ENCODE measurements at places on chromosomes 5 and 9.

DNA sequence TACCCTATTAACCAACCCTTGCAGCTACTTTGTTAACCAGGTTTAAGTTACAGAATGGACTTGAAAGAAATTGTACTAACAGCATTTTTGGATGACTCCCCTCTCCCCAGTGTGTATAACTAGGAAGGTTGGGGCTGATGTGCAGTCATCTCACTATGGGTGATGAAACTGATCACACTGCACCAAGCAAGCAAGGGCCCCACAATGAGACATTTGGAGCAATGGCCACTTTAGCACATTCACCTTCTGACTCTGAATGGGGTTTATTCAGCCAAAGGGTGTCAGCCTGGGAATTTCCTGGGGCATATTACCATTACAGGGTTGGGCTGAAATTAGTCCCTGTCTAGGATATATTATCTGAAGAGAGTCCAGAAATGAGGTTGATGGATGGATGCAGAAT, 18.7 kb upstream of the CYFIP2 start:
- no peak for DNase-seq

GRCh38 chr5:129963359-129963758, 59.1 kb downstream of the CHSY3 start:
- DNase-seq, result no peak

- no peak for DNase-seq
These were observed 187.7 kb downstream of the PIK3R1 start for GRCh38 chr5:68403301-68403700.

DNA sequence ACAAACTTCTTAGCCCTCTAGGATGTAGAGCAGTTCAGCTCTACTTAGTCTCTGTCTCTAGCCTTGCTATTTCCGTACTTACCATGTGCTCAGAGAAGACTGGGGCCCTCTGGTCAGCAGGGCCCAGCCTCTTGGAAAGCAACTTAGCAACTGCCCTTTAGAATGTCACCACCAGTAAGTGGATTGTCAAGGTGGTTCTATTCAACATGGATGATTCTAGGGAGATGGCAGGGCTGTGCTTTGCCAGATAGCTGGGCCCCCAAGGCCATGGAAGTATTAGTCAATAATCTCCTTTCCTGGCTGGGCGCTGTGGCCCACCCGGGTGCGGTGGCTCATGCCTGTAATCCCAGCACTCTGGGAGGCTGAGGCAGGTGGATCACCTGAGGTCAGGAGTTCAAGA, 177.6 kb upstream of the MVB12B start:
- peak; percentile 5 for DNase-seq

DNA sequence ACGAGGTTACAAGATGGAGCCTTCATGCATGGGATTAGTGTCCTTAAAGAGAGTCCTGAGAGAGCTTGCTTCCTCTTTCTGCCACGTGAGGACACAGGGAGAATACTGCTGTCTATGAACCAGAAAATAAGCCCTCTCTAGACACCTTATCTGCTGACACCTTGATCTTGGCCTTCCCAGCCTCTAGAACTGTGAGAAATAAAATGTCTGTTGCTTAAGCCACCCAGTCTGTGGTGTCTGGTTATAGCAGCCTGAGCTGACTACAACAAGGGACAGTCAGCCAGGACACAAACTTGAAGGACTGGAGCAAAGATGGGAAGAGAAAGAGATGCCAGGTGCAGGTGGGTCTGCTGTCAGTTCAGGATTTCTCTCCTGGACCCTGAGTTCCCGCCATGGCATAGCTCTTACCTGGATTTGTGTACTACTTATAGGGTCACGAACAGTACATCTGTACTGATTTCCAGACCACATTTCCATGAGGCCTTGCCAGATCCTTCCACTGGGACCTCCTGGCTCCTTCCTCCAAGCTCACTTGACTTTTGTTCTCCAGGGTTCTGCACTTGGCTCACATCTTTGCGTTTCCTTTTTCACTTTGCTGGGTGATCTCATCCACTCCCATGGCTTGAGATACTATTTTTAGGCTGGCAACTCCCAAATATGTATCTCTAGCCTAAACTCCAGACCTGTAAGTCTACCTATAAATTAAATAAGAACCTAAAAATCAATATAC, 44.9 kb upstream of the LIFR start:
- DNase-seq, result no peak

Data from H9 (cell line).